ENCODE measurements at places on chromosomes 2 and 18. TPM values are rescaled to one million over a fixed set of nuclear protein-coding genes. Genes with fewer than 3 reads are reported as not detected.

EPG5 gene
- 14.8 TPM for total RNA-seq

ANKRD30B gene
- total RNA-seq: not detected

TUBB8B gene
- 3.9 TPM for total RNA-seq

LTBP1 gene
- 8.7 TPM for total RNA-seq

REG3A gene
- total RNA-seq: not detected

IL36A gene
- total RNA-seq: not detected

SOWAHC gene
- total RNA-seq: 18.5 TPM

GDF7 gene
- 0.03 TPM for total RNA-seq

SP100 gene
- 42.2 TPM for total RNA-seq

CTAGE1 gene
- 0.11 TPM for total RNA-seq

LYPD6 gene
- 15.0 TPM for total RNA-seq

LRRTM4 gene
- total RNA-seq: not detected

ZNF514 gene
- total RNA-seq: 8.2 TPM

CSRNP3 gene
- total RNA-seq: not detected

VWA3B gene
- total RNA-seq: not detected

C2orf78 gene
- 0.03 TPM for total RNA-seq

ZSWIM2 gene
- not detected for total RNA-seq

FEV gene
- total RNA-seq: not detected

ATF2 gene
- total RNA-seq: 34.9 TPM

HMSD gene
- total RNA-seq: 0.53 TPM

TMEM37 gene
- not detected for total RNA-seq

HAAO gene
- not detected for total RNA-seq

CIAO1 gene
- 86.9 TPM for total RNA-seq

LRRTM1 gene
- total RNA-seq: not detected

OSR1 gene
- total RNA-seq: 1.9 TPM

NOL4 gene
- total RNA-seq: not detected

KYNU gene
- total RNA-seq: not detected

CDH7 gene
- not detected for total RNA-seq

DNAJC5G gene
- total RNA-seq: not detected

HOXD8 gene
- total RNA-seq: 16.8 TPM

CNGA3 gene
- not detected for total RNA-seq

CCT7 gene
- total RNA-seq: 815 TPM

GPR55 gene
- total RNA-seq: 2.6 TPM

Data from SJSA1 (cell line).